ENCODE measurements at places on chromosomes 11 and 22.

- DNase-seq: no peak
These were observed 27.3 kb upstream of the KRTAP5-6 start for GRCh38 chr11:1669546-1670218.

GRCh38 chr11:93922830-93923229 is 72.4 kb upstream of the VSTM5 start:
- DNase-seq: no peak

- no peak for DNase-seq
These were observed 74.3 kb downstream of the RPUSD4 start for GRCh38 chr11:126137136-126137535.

- DNase-seq: no peak
These were observed 54.1 kb downstream of the CELSR1 start for GRCh38 chr22:46483353-46483752.

DNA sequence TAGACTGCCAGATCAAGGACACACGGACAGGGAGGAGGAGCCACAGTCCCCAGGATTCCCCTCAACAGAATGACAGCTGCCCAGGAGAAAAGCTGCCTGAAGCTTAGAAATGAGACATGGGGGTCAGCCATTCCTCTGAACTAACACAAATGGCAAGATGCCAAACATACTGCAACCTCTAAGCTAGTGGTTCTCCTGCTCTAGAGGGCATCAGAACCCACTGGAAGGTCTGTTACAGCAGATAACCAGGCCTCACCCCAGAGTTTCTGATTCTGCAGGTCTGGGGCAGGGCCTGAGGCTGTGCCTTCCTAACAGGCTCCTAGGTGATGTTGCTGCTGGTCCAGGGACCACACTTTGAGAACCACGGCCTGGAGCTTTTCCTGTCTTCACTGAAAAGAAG is 28.6 kb upstream of the BID start:
- no peak for DNase-seq

DNA sequence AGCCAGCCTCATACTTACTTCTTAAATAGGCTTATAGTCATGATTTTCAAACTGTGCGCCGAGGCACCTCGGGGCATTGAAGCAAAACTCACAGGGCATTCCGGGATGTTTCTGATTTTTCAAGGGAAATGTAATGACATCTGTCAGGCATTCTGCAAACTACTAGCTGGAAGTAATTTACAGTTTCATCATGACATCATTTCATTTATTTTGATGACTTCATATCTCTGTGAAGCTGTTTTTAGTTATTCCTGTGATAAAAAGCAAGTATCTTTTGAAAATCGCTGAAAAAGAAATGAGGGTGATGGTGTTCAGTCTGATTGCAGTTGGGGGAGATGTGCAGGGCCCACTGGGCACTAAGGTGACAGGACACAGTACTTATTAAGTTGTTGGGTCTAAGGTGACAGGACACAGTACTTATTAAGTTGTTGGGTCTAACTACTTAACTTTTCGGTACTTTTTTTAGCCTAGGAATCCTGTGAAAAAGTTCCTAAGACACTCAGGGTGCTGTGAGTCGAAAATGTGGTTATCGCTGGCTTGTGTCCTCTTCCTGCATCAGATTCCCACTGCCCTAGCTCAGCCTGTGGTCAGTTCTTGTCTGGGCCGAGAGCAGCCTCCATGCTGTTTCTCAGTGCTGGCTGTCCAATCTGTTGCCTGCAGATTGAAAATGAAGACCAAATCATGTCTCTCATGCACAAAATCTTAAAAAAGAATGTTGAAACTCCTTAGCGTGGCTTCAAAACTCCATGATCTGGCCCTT is 42.6 kb downstream of the APLP2 start:
- no peak for DNase-seq

DNA sequence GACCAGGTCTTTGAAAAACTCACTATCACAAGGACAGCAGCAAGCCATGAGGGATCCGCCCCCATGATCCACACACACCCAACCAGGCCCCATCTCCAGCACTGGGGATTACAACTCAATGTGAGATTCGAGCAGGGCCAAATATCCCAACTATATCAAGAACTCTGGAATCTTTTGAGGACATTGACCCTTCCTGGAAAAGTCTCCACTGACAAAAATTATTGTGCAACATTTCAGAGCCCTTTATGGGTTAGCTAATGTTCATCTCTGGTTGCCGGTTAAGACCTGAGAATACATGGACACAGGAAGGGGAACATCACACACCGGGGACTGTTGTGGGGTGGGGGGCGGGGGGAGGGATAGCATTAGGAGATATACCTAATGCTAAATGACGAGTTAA is 479.1 kb downstream of the NTM start:
- DNase-seq: no peak

DNA sequence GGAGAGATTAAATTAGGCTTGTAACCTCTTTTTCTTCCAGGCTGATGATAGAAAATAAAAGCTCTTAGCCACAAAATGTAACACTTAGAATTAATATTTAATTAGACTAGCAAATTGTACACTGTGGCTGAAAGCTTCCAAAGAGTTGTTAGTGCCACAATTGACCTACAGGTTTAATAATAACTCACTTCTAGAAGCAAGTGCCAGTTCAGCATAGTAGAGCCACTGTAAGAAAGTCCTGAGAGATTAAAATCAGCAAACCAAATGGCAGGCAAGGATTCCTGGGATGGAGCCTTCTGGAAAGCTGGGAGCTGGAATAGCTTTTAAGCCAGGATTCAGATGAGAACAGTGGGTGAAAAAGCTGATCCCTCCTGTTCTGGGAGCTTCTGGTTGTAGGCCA is 131.0 kb downstream of the ELP4 start:
- DNase-seq: no peak

- no peak for DNase-seq
These were observed 22.2 kb downstream of the MYBPC3 start for GRCh38 chr11:47329987-47330931.

- no peak for DNase-seq
These were observed 258.2 kb downstream of the BRD1 start for GRCh38 chr22:49569286-49570031.

DNA sequence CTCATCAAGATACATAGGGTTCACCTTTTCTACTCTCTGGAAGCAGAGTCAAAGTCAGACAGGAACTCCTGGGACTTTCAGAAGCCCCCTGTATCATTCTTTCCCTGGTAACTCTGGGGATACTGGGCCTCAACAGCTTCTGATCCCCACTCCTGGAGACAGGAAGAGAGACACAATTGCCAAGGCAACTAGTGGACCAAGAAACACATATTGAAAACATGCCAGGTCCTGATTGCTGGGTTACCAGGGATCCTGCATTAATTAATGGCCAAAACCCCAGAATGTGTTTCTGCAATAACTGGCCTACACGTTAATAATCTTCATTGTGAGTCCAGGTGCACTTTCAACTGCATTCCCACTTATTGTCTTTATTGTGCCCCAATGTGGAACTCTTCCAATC is 260.8 kb upstream of the POU2AF2 start:
- no peak for DNase-seq

GRCh38 chr11:90446207-90446606 is 223.4 kb upstream of the CHORDC1 start:
- DNase-seq: no peak

DNA sequence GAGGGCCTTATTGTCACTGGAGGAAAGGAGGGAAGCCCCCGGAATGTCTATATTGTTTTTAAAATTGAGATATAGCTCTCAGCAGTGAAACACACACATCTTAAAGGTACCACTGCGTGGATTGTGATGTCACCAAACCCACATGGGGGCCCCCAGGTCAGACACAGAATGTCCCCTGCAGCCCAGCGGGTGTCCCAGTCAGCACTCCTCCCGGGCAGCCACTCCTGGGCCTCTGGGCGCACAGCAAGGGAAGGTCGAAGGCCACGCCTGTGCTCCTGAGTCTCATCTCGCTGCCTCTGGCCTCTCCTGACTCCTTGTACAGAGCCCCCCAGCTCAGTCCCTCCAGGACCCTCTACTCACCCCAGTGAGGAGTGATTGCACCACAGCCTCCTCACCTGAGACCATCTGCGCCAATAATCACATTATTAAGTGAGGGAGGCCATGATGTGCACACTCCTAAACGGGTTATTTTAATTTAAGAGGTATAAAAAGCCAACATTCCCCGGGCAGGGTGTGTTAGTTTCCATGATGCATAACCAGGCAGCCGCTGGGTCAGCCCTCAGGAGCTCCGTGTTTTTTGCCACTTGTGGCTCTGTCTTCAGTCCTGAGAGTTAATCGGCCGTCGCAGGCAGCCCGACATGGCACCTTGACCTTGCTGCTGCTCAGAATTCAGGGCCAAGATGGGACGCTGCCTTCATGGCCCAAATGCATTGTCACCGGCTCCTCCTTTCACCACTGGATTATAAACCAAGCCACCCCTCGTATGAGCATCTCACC is 1089.3 kb downstream of the BRD1 start:
- DNase-seq: no peak

GRCh38 chr11:9277176-9277575 is 12.0 kb upstream of the DENND5A start:
- no peak for DNase-seq

- DNase-seq: no peak
These were observed 26.8 kb downstream of the MCHR1 start for GRCh38 chr22:40705918-40706682.

GRCh38 chr11:61118004-61118403 is 15.7 kb downstream of the CD5 start:
- no peak for DNase-seq

GRCh38 chr11:102478673-102479299 is 26.2 kb upstream of the TMEM123 start:
- no peak for DNase-seq

DNA sequence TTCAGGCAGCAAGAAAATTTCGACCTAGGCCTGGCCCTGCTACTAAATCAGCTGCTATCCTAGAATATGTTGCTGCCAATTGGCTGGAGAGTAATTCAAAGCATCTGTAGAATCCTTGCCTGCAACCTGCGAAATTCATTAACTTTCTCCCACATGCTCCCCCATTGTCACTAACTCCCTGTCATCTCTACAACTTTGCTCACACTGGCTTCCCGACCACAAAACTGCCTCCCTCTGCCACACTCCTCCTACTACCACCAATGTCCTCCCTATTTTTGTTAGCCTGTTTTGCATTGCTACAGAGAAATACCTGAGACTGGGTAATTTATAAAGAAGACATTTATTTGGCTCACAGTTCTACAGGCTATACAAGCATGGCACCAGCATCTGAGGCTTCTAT is 570.6 kb downstream of the INSC start:
- no peak for DNase-seq

GRCh38 chr22:20626811-20627210 is 119.4 kb downstream of the MED15 start:
- no peak for DNase-seq

GRCh38 chr22:22431271-22432220 is 77.0 kb downstream of the ZNF280B start:
- DNase-seq: peak; percentile 56

DNA sequence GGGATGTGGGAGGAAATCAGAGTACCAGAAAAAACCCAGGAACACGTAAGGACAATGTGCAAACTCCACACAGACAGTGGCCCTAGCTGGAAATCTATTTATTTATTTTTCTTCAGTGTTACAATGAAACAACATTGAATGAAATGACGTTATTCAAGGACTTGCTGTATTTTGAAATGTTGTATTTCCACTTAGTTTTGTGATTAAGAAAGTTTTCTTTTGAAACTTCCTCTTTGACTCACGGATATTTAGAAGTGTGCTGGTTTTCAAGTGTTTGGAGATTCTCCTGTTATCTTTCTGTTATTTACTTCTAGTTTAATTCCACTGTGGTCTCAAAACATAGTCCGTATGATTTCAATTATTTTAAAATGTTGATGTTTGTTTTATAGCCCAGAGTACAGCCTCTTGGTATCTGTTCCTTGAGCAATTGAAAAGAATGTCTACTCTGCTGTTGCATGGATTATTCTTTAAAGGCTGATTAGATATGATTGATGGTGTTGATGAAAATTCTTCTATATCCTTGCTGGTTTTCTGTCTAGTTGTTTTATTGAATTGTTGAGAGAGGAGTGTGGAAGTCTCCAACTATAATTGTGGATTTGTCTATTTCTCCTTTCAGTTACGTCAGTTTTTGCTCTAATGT is 141.0 kb downstream of the ARHGAP20 start:
- DNase-seq: no peak

DNA sequence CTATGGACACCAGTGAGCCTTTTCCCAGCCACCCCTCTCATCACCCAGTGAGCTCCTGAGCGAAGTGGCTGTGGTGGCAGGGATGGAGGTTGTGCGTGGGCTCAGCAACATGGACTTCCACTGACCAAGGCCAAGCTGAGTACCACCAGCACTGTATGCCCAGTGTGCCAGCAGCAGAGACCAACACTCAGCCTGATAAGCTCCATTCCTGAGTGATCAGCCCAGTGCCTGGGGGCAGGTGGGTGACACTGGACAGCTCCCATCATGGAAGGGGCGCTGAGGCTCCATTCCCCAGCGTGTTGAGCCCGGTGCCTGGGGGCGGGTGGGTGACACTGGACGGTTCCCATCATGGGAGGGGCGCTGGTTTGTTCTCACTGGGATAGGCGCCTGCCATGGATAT is 17.6 kb upstream of the CD81 start:
- no peak for DNase-seq

DNA sequence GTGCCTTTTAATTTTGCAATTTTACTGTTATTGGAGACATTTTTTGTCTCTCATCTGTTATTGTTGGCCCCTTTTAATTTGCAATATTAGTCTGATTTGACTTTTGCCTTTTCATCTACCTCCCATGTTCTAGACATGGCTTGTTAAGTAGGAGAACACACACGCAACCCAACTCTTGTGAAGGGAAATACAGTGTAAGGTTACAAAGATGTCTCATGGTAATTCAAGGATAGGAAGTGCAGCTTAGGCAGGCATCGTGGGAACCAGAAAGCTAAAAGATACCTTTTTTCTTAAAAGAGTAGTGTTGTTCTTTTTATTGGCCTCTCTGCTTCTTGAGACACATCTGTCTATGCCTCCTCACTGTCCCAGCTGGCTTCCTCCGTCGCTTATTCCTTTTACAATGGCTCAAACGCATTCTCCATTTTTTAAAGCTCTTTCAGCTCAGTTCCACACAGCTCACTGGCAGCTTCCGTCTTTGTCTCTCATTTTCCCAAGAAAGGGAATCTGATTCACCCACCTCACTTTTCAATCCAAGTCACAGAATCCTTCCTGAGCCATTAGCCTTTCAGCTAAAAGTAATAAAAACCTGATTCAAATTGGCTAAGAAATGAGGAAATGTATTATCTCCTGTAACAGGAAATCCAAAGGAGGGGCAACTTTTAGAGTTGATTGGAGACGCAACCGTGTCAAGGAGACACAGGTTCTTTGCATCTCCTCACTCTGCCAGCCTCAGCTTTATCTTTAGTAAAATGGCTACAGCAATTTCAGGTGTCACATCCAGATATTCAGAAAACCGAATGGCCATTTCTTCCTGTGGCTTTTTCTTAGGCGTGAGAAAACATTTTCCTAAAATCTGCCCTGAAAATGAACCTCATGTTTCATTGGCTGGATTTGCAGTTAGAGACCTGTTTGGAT is 57.2 kb downstream of the SIK2 start:
- DNase-seq: no peak

- DNase-seq: no peak
These were observed 10.5 kb downstream of the SMTNL1 start for GRCh38 chr11:57547854-57548377.

GRCh38 chr22:27671413-27671935 is 130.1 kb downstream of the MN1 start:
- DNase-seq: no peak
